Cortex of kidney (tissue), 1 donor: ENCODE measurements at places on chromosomes 11 and 22.

DNA sequence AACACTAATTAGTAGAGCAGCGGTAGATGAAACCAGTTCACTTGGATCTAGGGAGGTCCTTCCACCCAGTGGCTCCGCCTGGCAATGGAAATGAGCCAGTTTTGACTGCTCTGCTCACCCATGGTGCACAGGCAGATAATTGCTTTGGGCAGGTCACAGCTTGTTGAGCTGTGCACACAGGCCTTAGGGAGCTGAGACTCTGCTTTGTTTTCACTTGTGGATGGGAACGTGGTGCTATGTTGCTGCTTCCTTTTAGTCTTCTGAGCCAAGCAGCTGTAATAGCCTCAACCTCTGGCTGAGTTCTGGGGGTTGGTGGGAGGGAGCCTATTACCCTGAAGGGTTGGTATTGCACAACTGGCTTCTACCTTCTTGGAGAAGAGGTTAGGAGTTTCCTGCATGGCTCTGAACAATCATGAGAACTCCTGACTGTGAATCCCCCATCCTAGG is 262.3 kb upstream of the MTNR1B start:
- no peak for DNase-seq

DNA sequence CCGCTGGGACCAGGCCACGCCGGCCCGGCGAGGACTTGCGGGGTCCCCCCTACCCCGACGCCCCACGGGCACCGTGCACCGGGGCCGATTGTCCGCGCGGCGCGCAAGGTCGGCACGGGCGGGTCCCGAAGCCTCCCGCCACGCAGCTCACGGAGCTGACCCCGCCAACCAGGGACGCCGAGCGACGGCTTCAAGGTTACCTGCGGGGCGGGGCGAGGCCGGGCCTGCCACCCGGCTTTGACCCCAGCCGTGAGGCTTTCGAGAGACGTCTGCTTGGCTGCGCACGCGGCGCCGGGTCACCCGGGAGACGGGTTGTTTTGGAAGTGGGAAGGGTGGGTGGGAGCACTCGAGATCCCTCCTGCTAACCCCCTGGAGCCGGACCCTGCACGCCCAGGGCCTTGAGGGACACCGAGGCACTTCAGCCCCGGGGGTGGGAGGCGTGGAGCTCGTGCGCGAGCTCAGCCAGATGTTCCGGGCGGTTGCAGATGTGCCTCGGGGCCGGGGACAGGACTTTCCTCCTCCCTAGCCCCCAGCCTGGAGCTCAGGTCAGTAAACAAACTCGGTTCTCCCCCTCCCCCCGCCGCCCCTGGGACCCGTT is 3.2 kb upstream of the WNT11 start:
- no peak for DNase-seq

GRCh38 chr11:124837491-124837856 is 27.8 kb upstream of the ROBO3 start:
- no peak for DNase-seq

- no peak for DNase-seq
Observed at GRCh38 chr11:72511393-72512047, 77.2 kb upstream of the CLPB start.

DNA sequence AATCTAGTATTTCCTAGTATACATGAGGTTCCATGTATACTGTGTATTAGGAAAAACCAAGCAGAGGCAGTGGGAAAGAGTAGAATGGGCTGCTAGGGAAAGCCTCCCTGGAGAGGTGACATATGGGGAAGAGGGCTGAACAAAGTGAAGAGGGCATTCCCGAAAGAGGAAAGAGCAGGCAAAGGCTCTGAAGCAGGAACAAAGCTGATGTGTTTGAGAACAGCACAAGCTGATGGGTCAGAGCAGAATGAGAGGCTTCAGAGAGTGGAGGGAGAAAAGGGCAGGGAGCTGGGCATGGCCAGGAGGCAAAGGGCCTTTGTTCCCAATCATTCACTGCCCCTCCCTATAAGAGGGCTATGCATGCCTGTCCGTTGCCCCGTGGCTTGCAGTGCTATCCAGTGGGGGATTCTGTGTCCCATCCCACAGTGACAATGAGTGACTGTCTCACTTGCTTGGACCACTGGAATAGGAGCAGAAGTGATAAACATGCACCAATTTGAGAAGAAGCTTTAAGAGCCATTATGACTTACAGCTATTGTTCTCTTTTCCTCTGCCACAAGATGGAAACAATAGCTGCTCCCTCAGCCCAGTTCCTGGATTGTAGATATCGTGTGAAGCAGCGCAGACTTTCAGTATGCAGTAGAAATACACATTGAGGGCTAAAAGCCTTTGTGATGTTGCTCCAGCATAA is 39.6 kb downstream of the GALNT18 start:
- DNase-seq = no peak

DNA sequence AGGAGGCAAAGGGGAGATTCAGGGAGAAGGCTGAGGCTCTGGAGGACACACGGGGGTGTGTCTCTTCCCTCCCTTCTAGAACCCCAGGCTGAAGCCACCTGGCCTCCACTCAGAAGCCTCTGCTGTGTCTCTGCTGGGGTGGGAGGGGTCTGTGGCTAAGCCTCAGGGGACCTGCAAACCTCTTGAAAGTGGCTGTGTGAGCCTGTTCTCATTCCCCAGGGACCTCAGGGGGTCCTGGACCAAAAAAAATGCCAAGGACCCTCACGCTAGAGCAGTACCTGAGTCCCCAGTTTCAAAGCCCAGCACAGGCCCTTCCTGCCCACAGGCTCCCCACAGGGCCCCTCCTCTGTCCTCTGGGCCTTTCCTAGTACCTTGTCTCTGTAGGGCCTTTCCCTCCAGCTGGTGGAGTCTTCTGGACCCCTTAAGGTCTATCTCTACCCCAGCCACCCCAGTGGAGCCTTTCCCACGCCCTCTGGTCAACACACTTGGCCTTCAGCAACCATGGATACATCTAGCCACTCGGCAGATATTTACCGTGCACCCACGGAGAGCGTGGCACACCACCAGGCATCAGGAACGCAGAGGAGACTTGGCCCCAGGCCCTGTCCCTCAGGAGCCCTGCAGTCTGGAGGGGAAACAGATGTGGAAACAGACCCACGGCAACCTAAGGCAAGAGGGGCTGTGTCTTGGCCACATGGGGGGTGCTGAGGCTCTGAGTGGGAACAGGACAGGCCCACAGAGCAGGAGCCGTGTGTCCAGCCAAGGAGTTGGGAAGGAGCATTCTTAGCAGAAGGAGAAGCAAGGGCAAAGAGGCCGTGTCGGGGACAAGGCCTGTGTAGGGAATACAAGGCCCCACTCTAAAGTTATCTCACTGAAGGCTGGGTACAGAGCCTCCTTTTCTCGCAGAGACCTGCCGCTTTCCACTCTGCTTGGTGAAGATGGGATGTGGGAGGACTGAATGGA is 18.5 kb downstream of the PLA2G6 start:
- DNase-seq = no peak

DNA sequence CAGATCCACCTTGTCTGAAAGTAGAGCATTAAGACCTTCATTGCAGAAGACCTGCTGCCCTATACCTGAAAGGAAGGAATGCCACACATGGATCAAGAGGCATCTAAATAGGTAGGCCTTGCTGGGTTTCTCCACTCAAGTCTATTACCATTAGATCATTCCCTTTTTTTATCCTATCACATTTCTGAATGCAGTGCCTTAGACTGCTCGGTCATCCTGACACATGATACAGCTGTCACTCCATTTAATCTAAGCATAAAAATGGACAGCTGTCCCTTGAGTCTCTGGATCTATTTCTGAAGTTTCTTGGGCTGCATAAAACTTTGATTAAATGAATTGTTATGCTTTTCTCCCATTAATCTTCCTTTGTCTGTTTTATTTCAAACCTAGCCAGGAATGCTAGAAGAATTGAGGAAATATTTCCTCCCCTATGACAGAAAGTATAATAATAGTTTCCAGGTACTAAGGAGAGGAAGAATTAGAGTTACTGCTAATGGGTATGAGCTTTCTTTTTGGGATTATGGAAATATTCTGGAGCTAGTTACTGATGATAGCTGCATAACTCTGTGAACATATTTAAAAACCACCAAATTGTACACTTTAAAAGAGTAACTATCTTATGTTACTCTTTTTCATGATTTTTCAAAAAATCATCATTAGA is 88.0 kb downstream of the DLG2 start:
- no peak for DNase-seq

GRCh38 chr11:47355283-47356128 is 3.0 kb upstream of the MYBPC3 start:
- no peak for DNase-seq

GRCh38 chr11:13215149-13215548 is 62.4 kb upstream of the BMAL1 start:
- DNase-seq = no peak

- DNase-seq = no peak
Observed at GRCh38 chr11:111629499-111629898, 27.2 kb downstream of the SIK2 start.

GRCh38 chr22:38097557-38098409 is 12.7 kb downstream of the BAIAP2L2 start:
- no peak for DNase-seq

DNA sequence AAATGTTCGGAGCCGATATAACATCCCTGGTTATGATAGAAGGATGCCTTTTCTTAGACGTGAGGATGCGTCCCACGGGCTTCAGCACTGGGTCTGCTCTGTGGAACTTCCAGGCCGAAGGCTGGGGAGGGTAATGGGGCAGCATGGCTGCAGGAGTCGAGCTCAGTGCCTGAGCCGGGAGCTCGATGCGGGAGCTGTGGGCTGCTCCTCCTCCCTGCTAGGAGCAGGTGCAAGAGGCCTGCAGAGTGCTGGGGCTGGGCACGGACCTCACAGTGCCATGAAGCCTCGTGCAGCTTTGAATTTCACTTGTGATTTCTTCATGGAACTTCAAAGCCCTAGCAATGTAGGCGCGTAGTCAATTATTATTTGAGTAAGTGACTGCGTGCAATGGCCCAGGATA is 6.0 kb downstream of the TUBA8 start:
- no peak for DNase-seq

DNA sequence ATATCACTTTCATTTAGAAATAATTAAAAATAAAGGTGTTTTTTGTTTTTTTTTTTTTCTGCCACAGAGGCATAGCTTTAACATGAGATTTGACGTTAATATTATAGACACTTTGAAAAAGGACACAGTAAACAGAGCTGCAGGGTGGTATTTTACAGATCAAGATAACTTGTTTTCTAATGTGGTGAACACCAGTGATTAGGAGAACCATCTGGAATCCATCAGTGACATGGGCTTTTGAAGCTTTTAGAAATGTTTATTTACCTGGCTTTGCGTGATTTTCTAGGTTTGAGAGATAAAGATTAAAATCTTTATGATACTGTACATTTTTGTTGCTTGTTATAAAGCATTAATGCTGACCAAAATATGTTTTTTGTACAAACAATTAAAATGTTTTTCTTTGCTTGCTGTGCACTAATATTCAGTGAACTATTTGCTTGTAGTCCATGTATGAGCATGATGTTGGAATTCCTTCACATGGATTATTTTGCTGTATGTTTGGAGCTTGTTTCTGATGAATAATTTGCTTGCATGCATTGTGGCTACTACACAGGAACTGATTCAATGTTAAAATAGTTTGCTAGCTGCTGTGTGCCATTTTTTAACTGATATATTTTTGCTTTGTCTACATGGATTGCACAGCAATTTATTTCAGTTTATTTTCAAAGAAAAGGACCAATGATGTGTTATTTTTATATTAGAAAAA is 352.1 kb upstream of the NARS2 start:
- DNase-seq = no peak

GRCh38 chr11:34754171-34754823 is 133.4 kb downstream of the EHF start:
- no peak for DNase-seq

- no peak for DNase-seq
Observed at GRCh38 chr22:32693102-32693501, 108.4 kb upstream of the TIMP3 start.

DNA sequence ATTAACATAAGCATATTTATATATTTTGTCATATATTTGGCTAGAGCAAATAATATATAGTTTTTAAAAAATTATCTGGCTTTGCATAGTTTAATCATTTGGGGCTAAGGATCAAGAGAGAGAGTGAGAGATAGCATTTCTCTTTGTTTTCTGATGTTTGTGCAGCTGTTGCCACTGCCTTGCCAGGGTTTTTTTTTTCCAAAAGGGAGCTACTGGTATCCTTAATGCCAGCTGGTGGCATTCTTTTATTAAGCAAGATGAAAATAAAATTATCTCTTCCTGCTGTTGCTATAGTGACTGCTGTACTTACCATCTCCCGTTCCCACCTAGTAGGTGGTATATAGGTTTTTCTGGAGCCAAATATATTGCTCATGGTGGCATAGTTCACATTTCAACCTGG is 793.3 kb upstream of the ARHGAP42 start:
- DNase-seq = no peak

DNA sequence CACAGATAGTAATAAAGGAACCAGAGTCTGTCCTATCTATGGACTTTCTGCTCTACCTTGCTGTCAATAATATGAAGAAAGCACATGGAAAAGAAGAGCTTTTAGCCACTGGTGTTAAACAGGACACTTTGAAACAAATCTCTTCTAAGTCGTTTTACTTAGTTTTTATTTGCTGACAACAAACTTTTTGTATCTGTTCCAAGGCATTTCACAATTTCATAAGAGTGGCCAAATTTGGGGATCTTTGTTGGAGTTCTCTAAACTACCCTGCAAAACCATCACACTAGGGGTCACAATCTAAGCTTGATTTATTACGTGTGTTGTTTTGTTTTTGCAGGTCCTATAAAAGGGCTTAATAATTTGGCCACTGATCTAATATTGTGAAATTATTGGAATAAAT is 54.4 kb downstream of the BBOX1 start:
- DNase-seq = no peak

DNA sequence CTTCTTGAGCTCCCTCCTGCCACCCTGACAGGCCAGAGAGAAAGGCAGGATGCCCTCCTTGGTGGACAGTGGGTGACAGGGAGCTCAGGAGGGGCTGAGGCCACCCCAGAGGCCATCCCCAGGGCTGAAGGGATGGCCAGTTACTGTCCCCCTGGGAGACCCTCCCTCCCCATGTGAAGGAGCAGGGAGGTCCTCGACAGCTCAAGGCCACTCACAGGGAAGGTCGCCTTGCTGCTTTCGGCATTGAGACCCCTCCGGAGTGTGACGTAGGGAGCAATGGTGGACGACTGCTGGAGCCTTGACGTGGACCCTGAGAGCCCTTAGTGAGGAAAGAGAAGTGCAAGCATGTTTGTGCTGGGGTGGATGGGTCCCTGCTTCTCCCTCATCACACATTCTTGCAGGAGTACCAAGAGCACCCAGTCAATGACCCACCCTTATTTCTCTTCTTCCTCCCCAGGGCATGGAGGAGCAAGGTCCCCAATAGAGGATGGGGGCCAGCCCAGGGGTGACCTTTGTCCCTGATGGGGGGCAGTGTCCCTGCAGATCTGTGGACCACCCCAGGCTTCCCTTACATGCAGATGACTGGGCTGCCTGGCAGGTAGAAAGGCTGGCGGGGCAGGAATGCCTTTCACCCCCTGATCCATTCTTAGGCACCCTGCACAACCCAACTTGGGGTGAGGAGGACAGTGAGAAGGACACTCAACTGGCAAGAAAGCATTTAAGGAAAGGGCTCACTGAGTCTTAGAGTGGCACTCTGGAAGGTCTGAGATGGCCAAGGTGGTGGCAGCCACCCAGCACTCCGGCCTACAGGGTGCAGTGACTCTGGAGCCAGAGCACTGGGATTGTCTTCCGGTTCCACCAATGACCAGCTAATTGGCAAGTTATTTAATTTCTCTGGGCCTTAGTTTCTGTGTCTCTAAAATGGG is 51.4 kb downstream of the C11orf58 start:
- no peak for DNase-seq

- DNase-seq = no peak
Observed at GRCh38 chr11:16946477-16947282, 67.5 kb downstream of the PLEKHA7 start.

- DNase-seq = no peak
Observed at GRCh38 chr22:28574159-28574788, 105.4 kb downstream of the TTC28 start.
